ENCODE measurements at places on chromosomes 4 and X.

- no peak for DNase-seq
Observed at GRCh38 chrX:134161162-134161561, 75.8 kb upstream of the CCDC160 start.

- no peak for DNase-seq
Observed at GRCh38 chr4:183783306-183783705, 121.8 kb upstream of the STOX2 start.

GRCh38 chrX:150573702-150574101 lies 5.3 kb downstream of the MTM1 start:
- no peak for DNase-seq

GRCh38 chr4:94332983-94333590 lies 9.5 kb downstream of the HPGDS start:
- DNase-seq: no peak

GRCh38 chr4:117515921-117516320 lies 430.5 kb upstream of the TRAM1L1 start:
- DNase-seq: no peak

DNA sequence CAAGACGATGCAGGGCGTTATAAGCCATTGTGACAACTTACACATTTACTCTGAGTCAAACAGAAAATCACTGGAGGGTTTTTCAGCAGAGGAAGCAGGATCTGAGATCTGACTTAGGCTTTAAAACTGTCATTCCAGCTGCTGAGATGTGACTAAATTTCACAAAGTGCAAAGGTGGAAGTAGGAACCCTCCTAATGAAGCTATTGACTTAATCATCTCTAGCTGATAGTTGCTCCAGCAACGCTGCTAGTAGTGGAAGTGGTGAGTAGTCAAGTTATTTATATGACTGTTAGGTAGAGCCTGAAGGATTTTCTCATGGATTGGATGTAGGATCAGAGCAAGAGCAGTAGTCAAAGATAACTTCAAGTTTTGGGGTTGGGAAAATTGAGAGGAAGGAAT lies 218.6 kb downstream of the GRID2 start:
- DNase-seq: no peak

DNA sequence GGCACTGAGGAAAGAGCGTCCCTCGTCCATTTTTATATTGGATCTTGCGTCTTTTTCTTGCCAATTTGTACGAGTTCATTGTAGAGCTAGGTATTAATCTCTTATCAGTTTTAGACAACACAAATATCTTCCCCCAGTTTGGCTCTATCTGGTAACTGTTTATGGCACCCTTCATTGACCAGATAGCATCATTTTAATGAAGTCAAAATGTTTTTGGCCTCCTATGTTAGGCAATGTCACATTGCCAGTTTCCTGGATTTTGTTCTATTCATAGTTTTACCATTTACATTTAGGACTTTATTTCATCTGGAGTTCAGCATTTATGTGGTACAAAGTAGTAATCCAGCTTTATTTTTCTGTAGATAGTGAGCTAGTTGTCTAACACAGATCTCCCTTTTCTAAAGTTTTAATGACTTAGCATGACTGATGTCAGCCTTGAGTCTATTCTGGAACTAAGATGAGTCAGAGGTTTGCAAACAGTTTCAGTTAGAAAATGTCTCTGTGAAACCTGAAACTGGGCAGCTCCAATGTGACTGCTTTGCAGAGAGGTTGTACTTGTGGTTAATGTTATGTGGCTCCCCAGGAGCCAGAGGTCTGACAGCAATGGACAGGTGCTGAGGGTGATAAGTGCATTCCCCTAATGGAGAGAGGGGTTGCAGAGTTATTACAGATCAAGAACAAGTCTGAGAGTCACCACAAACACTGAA lies 5.3 kb upstream of the STBD1 start:
- no peak for DNase-seq

- DNase-seq: no peak
Observed at GRCh38 chrX:139967300-139967699, 2.0 kb upstream of the CXorf66 start.

DNA sequence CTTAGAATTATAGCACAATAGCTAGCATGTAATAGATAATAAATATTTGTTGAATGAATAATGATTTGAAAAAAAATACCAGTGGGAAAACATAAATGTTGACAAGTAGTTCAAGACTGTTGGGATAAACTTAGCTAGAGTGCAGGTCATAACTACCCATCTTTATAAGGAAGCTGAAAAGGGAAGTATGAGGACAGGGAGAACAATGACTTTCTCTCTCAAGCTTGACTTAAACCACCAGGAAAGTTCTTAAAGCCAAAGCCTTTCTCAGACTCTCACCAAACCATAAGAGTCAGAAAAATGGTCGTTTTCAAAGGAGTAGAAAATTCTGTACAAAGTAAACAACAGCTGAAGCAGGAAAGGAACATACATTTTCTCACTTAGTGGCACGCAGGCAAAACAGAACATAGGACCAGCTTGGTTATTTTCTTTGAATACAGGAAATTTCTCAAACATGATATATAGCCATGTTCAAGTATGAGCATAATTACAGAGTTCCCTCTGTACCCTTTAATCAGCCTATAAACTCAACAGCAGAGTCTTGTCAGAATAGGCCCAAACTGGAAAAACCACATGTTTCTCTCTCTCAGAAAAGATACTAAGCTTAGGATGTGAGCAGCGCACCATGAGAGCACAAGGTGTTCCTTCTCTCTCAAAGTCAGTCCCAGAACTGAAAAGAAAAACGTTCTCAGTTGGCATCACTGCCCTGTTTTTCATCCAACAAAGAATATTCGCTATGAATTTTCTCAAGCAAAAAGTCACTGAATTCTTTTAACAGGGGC lies 28.7 kb downstream of the MAPK10 start:
- DNase-seq: no peak

DNA sequence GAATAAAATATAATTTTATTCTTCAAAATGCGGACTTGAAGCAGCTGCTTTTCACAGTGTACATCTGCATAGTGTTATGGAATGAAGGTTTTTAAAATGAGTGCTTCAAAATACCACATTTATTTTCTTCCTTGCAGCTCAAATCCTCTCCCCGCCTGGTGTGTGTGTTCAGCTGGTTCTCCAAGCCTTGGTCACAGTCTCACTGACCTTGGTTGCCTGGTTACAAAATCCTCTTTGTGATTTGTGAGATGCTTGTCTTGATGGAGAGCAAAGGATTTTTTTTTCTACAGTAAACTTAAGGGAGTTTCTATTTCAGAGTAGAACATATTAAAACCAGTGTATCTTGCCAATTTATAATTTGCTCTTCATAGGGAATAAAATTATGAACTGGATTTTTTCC lies 139.2 kb downstream of the PCDH18 start:
- DNase-seq: no peak

- DNase-seq: no peak
Observed at GRCh38 chr4:157882901-157883300, 289.9 kb downstream of the GASK1B start.

GRCh38 chr4:40238008-40238699 lies 41.3 kb downstream of the RHOH start:
- no peak for DNase-seq

DNA sequence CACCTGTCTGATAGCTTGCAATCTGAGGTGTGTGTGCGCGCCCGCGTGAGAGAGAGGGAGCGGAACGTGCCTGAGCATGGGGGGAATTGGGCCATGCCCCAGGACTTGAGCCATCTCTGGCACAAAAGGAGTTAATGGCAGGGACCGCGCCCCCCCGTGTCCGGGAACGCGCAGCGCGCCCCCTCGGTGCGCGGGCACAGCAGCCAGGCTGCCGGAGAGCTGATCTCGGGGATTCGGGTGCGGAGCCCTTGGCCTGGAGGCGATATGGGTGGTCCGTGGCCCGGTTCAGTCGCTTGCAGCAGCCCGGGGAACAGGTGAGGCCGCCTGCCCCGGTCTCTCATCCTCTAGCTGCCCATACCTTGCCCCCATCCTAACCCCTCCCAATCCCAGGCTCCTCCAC lies at the start of gene NLGN3:
Gene NLGN3 (plus strand): TSS at position 191 of the 400 bp plus-strand sequence. CDS start 2,909 bp downstream, outside the sequence.
- no peak for DNase-seq

DNA sequence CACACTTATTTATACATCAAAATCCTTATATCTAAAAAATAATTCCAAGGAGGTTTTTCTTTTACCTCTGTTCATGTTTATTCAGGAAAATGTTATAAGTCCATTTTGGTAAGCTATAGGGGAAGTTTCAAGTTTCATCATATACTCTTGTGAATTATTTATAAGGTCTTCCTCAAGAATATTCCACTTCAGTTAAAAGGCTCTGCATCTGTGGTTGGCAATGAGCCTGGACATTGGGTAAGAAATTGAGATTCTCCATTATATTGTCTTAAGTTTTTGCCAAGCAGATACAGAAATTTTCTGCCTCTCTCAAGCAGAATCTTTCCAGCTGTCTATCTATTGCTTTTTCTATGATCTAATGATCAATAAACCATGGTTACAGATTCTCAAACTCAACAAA lies 641.9 kb downstream of the NLGN4X start:
- DNase-seq: no peak

GRCh38 chr4:77349796-77350195 lies 192.8 kb downstream of the CCNG2 start:
- DNase-seq: no peak

DNA sequence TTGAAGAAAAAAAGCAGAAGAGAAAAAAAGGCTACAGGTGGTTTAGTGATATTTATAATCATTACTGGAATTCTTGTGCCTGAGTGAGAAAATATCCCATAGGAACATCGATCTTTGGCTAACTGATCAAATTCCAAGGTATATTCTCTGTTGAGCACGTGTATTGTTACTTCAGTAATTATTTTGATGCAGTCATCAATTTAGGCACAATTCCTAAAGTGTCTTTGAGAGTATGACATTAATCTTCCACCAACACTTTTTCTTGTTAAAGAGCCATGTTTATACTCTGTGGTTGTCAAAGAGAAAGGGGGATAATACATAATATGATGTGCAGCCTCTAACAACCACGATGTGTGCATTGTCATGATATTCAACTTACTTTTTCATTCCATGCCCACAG lies 151.1 kb downstream of the TSPAN5 start:
- DNase-seq: no peak

DNA sequence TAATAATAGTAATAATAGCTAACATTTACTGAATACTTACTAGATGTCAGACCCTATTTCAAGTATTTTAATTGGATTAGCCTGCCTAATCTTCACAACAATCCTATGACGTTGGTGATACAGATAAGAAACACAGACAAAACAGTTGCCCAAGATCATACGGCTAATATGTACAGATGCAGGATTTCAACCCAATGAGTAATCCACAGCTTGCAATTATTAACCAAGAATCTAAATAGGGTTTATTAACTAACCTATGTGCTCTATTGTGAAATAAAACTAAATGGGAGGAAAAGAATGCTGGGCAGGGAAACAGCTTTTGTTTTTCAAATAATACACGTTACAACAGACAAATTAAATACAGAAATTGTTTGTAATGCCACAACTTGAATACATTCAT lies 23.4 kb downstream of the FBXO8 start:
- DNase-seq: no peak

DNA sequence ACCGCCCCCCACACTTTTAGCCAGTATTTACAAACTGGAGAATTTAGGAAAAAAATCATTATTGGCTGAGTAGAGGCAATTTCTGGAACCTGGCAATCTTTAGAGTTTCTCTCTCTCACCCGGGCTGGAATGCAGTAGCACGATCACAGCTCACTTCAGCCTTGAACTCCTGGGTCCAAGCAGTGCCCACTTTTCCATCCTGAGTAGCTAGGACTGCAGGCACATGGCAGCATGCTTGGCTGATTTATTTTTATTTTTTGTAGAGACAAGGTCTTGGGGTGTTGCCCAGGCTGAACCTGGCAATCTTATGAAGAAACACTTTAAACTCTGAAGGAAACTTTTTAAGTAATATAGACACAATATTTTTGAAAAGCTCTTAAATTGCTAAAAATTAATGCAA lies 120.1 kb downstream of the AFF1 start:
- DNase-seq: no peak

DNA sequence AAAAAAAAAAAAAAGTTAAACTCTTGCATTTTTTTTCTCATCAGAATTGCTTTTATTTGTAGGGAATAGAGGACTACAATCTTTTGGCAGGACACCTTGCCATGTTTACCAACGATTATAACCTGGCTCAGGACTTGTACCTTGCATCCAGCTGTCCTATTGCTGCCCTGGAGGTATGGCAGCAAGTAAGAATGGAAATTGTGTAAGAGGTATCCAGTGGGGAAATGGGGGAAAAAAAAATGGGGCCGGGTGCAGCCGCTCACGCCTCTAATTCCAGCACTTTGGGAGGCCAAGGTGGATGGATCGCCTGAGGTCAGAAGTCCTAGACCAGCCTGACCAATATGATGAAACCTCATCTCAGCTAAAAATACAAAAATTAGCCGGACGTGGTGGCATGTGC lies 49.8 kb downstream of the WDR19 start:
- no peak for DNase-seq

GRCh38 chr4:69617083-69617694 lies 22.3 kb downstream of the UGT2A2 start:
- DNase-seq: no peak

DNA sequence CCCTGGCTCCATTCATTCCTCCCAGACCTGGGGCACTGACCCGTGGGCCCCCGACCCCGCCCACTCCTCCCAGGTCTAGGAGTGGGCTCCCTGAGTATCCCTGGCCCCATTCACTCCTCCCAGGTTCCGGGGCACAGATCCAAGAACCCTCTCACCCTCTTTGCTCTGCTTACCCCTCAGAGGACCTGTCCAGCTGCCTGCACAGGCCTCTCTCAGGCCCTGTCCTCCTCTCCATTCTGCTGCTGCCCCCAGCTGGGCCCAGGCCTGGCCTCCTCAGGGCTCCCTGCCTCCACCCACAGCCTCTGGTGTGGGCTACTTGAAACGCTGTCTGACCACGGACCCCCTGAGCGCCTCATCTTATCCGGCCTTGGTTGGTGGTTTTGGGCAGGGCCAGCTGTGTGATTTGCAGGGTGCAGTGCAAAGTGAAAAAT lies 217.7 kb upstream of the PSAPL1 start:
- DNase-seq: no peak

DNA sequence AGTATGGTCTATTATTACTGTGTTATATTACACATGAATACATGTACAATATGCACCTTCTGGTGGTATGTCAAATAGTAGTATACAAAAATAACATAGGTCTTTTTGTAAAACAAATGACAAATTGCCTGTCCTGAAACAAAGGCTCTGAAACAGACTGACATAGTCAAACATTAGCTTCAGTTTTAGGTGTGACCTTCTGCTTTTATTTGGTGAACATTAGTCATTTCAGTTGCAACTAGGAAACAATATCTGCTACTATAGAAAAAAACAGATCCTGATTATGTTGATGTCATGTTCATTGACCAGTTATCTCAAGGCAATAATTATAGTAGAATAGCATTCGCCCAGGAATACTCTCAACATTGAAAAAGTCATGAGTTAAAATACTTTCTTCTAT lies 123.0 kb downstream of the CHRNA9 start:
- no peak for DNase-seq

GRCh38 chrX:132497432-132497831 lies 8.6 kb upstream of the MBNL3 start:
- no peak for DNase-seq
